ENCODE measurements at places on chromosomes 1 and 21. TPM values are rescaled to one million over a fixed set of nuclear protein-coding genes. Genes with fewer than 3 reads are reported as not detected.

Gene OR10Z1
- total RNA-seq, result not detected

Gene CLCA2
- 0.05 TPM for total RNA-seq

Gene SPRR3
- total RNA-seq, result not detected

Gene UBL4B
- total RNA-seq, result not detected

Gene LCE1F
- total RNA-seq, result not detected

Gene FAM177B
- not detected for total RNA-seq

Gene KIF2C
- 39.0 TPM for total RNA-seq

Gene ADARB1
- 2.9 TPM for total RNA-seq

Gene VTCN1
- total RNA-seq, result not detected

Gene PRELP
- not detected for total RNA-seq

Gene BSND
- total RNA-seq, result not detected

Gene DIRAS3
- total RNA-seq, result not detected

Gene KIF14
- total RNA-seq, result 15.7 TPM

Gene KRTAP11-1
- not detected for total RNA-seq

Gene RGS7
- total RNA-seq, result 0.20 TPM

Gene CLEC20A
- not detected for total RNA-seq

Gene NUCKS1
- total RNA-seq, result 336 TPM

Gene BARHL2
- not detected for total RNA-seq

Gene CATSPERE
- 1.0 TPM for total RNA-seq

Gene XCL1
- not detected for total RNA-seq

Gene COL6A1
- total RNA-seq, result 868 TPM

Gene DNAH14
- total RNA-seq, result 40.5 TPM

Gene GBP6
- not detected for total RNA-seq

Gene AMY2A
- total RNA-seq, result not detected

Gene GNAT2
- not detected for total RNA-seq

Gene OR6N1
- total RNA-seq, result not detected

Gene GRHL3
- total RNA-seq, result not detected

Gene TMEM63A
- total RNA-seq, result 1.3 TPM

Gene PRPF38A
- total RNA-seq, result 14.1 TPM

Gene TNFAIP8L2
- total RNA-seq, result not detected

Gene FOXO6
- not detected for total RNA-seq

Gene GUK1
- total RNA-seq, result 425 TPM

Gene C8B
- total RNA-seq, result not detected

Gene ANGPTL3
- total RNA-seq, result not detected

Gene RHCE
- total RNA-seq, result 0.36 TPM

Gene FCRL6
- not detected for total RNA-seq

Gene TACSTD2
- not detected for total RNA-seq

Gene PTGER3
- total RNA-seq, result not detected

Gene AKR7A3
- total RNA-seq, result not detected

Gene TCP10L
- not detected for total RNA-seq

Gene C1orf53
- total RNA-seq, result 7.6 TPM

Gene DNAJB4
- total RNA-seq, result 20.9 TPM

Gene NRIP1
- total RNA-seq, result 11.3 TPM

Gene PRKAA2
- 0.10 TPM for total RNA-seq

Gene RGS4
- total RNA-seq, result 10.4 TPM

Gene CD48
- total RNA-seq, result not detected

Gene OR2L13
- total RNA-seq, result not detected

Gene MEF2D
- 11.7 TPM for total RNA-seq

All from MG63 (cell line).